ENCODE measurements at places on chromosomes 2 and 18.

GRCh38 chr18:28013066-28013465, 163.9 kb downstream of the CDH2 start:
- no peak for DNase-seq

DNA sequence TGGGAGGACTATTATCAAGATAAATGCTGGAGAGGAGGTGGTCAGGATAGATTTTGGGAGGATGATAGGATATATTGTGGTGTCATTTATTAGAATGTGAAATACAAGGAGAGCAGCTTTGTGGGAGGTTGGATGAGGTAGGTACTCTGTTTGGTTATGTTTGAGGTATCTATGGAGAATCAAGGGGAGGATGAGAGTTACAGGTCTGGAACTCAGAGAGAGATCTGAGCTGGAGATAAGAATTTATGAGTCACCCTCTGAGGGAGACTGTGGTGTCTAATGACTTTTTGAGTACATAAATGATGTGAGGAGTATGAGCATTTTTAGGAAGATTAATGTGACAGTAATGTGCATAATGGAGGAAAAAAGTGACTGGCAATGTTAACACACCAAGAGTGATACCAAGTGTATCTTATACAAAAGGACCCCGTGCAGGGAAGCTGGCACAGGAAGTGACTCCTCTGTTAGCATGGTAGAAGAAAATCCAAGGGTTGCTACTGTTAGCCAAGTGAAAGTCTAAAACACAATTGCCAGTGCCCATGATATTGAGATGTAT, 48.2 kb downstream of the CRIM1 start:
- no peak for DNase-seq

DNA sequence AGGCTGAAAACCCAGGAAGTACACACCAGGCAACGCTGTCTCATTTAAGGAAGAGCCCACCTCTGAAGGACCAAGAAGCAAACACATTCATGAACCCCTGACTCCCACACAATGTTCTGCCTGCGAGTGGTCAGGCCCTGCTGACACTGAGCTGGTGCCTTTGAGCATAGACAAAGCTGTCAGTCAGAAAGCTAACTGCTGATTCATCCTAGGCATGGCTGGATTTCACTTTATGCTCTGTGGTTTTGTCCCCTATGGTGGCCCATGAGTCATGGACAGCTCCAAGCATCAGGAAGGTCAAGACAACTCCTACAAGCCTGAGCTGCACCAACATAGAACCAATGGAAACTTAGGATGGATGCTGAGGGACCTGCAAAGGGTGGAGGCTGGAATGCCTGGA, 78.9 kb downstream of the UXS1 start:
- no peak for DNase-seq

DNA sequence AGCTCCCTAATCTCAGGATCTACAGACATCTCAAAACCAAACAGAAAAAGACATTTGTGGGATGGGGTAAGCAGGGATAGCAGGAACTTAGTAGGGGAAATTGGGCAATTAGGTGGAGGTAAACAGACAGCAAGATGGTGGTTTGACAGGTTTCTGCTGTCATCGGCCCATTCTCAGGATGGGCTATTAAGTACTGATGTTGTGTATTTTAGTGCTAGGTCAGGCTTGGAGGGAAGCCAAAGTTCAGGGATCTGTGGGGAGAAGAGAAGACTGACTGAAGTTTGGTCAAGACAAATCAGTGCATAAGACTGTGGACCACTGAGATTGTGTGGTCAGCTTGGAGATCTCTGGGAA, 96.8 kb upstream of the THUMPD2 start:
- no peak for DNase-seq

DNA sequence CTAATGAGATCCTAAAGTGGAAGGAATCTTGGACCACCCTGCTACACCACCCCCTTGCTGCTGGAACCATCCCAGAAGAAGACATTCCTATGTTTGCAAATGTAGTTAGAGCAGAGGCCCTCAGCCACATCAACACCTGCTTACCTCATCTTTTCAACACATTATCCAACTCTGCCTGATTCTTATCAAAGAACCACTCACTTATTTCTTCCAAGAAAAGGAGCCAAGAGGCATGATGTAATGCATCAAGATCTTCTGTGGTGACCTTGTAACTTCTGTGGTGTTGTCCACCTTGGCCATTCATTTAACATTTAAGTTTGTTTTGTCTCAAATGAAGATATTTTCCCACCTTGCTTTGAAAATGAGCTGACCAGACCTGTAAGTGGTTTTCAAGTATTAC, 338.1 kb downstream of the CTNNA2 start:
- DNase-seq = no peak

DNA sequence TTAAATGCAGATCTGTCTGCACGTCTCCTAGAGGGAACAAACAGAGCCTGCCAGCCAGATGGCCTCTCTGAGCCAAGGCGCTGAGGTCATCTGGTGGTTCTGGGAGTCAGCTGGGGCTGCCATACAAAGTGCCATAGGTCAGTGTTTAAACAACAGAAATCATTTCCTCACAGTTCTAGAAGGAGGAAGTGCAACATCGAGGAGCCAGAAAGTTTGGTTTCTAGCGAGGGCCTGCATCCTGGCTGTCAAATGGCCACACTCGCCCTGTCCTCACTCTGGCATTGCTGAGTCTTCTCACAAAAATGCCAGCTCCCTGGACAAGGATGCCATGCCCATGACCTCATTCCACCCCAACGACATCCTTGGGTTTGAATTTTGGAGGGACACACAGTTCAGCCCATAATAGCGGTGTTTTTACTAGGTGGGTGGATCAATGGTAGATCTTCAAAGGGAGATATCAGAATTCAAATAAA, 59.6 kb downstream of the MYT1L start:
- DNase-seq = no peak

DNA sequence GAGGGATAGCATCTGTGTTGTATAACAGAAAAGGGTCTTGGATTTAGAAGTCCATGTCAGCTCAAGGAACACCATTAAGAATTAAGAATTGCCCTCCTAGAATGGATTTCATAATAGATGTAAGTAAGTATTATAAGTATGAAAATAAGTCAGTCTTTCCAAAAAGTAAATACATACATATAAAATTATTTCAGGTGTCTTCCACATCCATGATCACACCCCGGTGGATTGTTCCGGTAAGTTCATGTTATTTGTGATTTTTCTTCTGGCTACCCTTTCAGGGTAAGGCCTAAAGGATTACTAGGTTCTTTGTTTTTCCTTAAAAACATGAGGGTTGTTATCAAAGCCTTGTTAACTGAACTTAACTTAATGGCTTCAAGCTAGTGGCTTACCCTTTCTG, 55.9 kb downstream of the TMEM185B start:
- DNase-seq = no peak

DNA sequence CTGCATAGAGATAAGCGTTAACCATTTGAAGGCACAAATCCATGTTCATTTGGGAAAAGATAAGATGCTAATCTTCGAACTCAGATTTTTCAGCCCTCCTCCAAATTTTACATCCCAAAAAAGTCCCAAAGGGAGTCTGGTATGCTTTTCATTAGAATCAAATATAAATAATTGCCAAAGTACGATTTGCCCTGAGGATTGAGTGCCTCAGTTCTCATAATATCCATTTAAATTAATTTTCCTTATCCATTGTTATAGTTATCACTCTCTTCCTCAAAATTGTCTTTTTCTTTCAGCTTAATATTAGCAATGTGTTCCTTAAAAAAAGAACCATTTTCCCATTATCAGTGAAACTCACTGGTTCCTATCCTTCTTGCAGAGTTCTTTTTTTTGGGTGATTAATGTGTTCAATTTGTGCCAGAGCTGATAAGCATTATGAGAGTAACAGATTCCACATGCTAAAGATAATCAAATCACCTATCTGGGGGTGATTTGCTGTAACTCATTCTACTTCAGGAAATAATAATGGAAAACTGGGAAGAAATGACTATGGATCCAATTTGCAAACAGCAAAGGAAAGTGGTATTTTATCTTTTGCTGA, 686 bp downstream of the HNMT start:
- DNase-seq = no peak

DNA sequence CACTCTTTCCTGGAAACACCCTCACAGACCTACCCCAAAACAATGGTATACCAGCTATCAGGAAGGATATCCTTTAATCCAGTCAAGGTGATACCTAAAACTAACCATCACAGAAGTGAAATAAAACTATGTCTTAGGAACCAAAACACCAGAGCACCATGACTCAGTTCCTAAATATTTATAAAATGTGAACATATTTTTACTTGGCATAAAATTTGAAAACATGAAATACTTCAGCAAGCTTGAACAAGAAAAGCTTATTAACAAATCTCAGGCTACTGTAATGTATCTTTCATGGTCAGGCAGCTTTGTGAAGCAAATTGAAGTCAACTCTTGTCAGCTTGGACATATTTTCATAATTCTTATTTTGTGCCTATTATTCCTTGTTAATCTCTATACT, 440.8 kb upstream of the CDH20 start:
- DNase-seq = no peak
